ENCODE measurements at places on chromosomes 2 and 18.

- no peak for DNase-seq
These were observed 89.5 kb downstream of the CERS6 start for GRCh38 chr2:168545439-168546082.

- DNase-seq: no peak
These were observed 299.3 kb downstream of the OSR1 start for GRCh38 chr2:19059076-19059475.

GRCh38 chr18:49597157-49597931, 35.5 kb downstream of the LIPG start:
- DNase-seq: no peak

DNA sequence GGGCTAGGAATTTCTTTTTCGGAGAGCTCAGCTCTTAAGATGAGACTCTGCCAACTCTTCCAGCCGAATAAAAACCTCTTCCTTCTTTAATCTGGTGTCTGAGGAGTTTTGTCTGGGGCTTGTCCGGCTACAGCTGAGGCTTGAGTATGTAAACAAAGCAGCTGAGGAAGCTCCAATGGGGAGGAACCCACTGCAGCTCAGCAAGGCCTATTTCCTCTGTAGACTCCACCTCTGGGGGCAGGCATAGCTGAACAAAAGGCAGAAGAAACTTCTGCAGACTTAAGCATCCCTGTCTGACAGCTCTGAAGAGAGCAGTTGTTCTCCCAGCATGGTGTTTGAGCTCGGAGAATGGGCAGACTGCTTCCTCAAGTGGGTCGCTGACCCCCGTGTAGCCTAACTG, 838.7 kb downstream of the CCDC85A start:
- no peak for DNase-seq

DNA sequence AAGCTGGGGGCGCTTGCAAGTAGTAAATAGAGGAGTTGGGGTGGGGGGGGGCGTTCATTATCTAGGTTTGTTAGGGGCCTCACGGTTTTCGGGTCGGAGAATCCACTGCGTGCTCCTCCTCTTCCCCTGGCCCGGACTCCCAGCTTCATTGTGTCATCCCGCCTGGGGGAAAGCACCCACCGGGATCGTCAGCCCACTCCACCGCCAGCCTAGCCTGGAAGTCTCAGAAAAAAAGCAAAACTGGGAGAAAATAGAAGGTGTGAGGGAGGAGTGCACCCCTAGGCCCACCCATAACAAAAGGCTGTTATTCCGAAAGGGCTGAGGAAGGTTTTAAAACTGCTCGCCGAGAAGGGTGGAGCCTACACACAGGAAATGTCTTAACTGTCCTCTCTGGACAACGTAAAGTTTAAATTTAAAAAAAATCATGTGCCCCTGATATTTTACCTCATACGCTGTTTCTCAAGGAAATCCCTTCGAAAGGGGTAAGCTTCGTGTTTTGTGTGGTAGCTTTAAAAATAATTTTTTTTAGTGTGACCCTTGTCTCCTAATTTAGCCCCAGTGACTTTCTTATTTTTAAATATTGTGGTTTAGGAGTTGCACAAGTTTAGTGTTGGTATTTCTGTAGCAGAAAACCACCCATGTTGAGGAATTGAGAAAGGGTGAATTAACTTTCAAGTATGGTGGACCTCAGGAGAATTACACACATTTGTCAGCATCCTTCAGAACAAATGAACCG, 104.2 kb downstream of the SPTBN1 start:
- no peak for DNase-seq

- no peak for DNase-seq
These were observed 30.5 kb downstream of the OLA1 start for GRCh38 chr2:174217869-174218268.

DNA sequence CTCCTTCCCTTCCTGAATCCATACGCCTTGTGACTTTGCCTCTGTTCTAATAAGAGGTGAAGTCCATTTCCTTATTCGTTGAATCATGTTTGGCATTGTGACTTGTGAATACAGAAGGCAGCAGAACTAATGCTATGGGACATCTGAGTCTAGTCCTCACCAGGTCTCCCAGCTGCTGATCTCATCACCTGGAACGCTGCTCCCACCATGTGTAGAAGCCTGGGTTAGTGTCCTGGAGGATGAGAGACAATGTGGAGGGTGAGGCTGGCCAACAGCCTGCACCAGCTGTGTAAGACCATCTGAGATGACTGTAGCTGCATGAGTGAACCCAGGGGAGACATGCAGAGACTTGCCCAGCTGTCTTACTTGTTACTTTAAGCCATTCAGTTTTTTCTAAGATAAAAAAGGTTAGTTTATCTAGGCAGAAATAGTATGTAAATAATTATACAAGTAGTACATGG, 3.5 kb upstream of the HAAO start:
- no peak for DNase-seq

DNA sequence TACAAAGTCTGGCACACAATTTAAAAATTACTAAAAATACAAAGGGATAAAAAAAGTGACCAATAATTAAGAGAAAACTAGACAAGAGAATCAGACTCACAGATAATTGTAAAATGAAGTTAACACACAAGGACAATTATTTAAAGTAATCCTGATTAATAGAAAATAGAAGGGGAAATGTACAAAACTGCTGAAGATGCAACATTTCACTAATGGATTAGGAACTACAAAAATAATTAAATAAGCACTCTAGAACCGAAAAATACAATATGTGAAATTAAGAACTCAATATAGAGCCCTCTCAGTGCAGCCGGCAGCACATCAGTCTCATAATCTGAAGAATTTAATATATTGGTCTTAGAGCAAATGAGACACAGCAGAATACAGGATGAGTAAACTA, 24.6 kb downstream of the HYCC2 start:
- DNase-seq: no peak

DNA sequence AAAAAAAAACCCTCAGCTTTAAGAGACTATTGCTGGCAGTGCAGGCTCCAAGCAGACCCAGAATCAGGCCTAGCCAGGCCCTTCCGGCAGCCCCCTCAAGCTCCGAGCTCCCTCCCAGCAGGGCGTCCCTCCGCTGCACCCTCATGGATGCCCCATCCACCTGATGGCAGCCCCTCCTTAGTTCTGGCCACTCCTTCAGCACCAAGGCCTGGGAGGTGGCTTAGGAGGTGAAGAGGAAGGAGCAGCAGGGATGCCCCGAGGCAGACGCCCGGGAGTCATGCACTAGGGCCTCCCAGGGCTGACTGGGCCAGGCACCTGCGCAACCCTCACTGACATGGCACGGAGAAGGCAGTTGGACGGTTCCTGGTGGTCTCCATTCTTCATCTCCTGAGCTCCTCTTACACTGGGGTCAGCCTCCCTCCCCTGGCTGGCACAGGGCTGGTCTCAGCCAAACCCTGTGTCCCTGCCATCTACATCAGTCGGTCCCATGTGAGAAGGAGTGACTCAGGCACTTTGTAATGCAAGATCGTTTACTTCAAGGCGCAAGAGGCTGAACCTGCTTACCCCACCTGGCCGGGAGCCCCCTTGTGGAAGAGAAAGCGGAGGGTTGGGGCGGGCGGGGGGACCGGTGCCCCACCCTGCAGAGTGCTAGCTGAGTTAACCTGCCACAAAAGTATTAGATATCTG, 53.5 kb upstream of the ID2 start:
- DNase-seq: no peak

DNA sequence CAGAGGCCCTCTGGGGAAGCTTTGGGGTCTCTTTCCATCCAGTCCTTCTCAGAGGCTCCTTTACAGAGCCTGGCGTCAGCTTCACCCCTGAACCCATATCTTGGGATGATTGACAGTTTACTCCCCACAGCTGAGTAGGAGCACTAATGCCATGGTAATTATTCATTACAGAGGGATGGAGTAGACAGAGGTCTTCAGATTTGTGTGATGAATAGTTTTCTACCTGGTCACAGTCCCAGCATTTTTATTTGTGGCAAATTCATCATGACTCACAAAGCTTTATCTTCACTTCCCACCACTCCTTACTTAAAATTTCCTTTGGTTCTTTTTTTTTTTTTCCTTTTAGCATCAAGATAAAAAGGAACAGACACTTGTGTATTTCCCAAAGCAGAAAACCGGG, 104.2 kb downstream of the CCDC85A start:
- DNase-seq: no peak

GRCh38 chr18:54916507-54916906, 42.8 kb downstream of the CCDC68 start:
- DNase-seq: no peak

All from stimulated activated CD8-positive, alpha-beta memory T cell treated with anti-CD3 and anti-CD28 coated beads, Interleukin-15, amount 100 ng/mL, for 24 hours (primary cell).